ENCODE measurements at places on chromosomes 2 and 18. TPM values are rescaled to one million over a fixed set of nuclear protein-coding genes. Genes with fewer than 3 reads are reported as not detected.

- no peak for DNase-seq
Measured at GRCh38 chr2:109722026-109722425, 72.1 kb upstream of the RGPD5 start.

DNA sequence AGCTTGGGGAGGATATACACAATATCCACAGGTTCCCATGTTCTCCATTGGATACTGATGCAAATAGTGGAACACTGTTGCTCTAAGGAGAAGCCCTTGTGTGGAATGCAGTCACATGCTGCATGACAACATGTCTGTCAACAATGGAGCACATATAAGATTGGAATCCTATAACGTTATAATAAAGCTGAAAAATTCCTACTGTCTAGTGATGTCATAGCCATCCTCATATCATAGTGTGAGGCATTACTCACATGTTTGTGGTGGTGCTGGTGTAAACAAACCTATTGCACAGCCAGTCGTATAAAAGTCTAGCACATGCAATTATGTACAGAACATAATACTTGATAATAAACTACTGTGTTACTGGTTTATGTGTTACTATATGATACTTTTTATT is 394.7 kb downstream of the FBXO15 start:
- DNase-seq, result no peak

GRCh38 chr18:48990481-48991318 is 39.9 kb upstream of the SMAD7 start:
- no peak for DNase-seq

- no peak for DNase-seq
Measured at GRCh38 chr2:38065502-38066135, 10.3 kb downstream of the CYP1B1 start.

DNA sequence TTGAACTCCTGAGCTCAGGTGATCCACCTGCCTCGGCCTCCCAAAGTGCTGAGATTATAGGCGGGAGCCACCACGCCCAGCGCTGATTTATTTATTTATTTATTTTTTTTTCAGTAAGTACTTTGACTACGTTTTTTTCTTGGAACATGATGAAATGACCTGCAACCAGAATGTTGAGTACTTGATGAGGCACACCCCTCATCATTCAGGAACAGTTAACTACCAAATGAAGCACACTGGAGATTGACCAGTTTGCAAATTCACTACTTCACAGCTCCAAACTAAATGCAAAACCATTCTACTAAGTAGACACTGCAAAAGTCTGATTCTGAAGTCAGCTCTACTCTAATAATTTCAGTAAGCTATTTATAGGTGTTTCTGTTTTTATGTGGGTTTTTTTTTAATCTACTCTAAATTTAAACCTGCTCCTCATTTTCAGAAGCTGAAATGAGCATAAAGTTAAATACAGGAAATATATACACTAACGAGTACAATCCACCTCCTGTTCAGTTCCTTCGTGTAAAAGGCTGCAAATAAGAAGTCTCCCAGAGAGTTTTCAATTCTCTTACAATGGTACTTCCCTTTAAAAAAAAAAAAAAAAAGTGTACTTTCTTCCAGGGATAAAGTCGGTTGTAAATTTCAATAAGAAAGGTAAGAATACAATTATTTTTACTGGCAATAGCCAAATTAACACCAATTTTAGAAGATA is 1.4 kb downstream of the GFPT1 start:
- no peak for DNase-seq

- DNase-seq, result no peak
Measured at GRCh38 chr2:155218292-155218924, 519.9 kb downstream of the KCNJ3 start.

DNA sequence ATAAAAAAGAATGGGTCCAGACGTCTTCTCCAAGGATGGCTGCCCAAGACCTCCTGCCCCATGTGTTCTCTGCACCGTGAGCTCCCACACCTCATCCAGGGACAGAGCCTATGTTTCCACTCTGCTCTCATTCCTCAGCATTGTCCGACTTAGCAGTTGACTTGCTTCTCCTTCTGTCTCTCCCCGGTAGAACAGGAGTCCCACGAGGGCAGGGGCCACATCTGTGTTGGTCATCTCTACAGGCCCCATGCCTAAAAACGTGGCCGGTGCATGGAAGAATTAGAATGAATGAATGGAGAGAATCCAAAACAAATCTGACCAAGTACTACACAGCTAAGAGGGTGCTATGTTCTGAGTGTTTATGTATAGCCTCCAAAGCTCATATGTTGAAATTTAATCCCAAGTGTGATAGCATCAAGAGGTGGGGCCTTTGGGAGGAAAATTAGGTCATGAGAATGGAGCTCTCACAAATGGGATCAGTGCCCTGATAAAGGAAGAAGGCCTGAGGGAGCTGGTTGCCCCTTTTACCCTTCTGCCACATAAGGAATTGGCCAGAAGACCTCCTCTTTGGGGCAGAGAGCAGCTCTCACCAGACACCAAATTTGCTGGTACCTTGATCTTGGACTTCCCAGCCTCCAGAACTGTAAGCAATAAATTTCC is 55.9 kb downstream of the FAM178B start:
- DNase-seq, result no peak

GRCh38 chr18:72180689-72181088 is 363.5 kb downstream of the CBLN2 start:
- no peak for DNase-seq

GRCh38 chr2:160726046-160726445 is 232.4 kb upstream of the RBMS1 start:
- DNase-seq, result no peak

GRCh38 chr2:75320898-75321598 is 121.7 kb upstream of the TACR1 start:
- DNase-seq, result no peak

DNA sequence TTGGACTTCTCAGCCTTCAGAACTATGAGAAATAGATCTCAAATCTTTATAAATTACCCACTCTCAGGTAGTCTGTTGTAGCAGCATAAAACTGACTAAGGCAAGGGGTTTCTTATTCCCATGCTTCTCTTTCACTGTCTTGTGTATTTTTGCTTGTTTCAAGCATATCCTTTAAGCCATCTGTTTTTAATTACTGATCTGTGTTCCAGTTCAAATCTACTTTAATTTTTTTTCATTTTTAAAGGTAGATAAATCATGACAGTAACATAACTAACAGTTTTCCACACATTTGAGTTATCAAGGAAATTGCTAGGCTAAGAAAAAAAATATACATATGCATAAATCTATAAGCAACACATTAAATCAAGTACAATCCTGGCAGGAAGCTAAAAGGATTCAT is 317.9 kb upstream of the TNP1 start:
- DNase-seq, result no peak

- DNase-seq, result no peak
Measured at GRCh38 chr2:6184532-6185292, 492.5 kb downstream of the SOX11 start.

DNA sequence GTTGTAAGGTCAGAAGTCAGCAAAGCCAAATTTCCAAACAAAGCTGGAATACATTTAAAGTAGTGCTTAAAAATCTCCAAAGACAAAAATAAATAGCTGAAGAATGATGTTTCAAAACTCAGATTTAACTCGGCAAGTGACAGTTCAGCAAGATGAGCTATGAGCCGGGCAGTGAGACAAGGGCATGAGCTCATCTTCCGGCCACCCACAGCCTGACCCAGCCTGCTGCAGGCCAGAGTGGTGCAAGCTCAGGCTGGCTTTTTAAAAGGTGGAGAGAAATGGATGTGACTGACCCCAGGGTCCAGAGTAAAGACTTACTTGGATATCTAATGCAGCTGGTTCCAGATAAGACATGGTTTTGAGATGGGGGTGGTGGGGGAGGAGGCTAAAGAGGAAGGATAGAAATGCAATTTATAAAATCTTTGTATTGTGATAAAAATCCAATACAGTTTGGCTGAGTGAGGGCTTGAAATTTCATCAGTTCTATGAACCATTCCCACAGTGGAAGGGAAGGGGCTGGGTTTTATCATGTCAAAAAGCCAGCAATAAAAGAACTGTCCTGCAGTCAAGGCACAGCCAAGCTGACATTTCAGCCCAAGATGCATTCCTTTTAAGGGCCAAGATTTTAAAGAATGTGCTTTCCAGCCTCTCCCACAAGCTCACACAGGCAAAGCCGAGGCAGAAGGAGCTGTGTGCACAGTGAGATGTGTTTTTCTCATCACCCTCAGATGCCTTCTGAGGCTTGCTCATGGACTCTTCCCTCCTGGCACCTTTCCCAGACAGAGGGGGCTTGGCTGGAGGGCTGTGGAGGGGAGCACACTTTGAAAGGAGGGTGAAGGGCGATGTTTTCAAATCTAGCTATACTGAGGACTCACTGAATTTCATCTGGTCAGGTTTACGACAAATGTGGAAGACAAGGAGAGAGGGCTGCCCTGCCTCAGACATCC is 97.9 kb upstream of the KLHL29 start:
- DNase-seq, result peak; percentile 86

DNA sequence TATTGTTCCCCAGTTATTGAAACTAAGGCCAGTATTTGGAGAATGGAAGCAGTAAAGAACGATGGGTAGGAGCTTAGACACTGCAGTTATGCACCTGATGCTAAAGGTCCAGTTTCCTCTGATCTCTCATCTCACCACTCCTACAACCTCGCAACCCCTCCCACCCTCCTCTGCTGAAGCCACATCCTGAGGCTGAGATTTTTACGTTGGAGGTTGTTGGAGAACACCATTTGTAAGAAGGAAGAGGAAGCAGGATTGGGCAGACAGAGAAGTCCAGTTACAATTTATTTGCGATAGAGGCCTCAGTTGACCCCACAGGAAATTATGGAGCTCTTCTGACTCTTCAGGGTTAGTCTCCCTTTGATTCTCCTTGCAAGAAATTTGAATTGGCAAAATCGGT is 54.3 kb upstream of the NDUFV2 start:
- DNase-seq, result no peak

DNA sequence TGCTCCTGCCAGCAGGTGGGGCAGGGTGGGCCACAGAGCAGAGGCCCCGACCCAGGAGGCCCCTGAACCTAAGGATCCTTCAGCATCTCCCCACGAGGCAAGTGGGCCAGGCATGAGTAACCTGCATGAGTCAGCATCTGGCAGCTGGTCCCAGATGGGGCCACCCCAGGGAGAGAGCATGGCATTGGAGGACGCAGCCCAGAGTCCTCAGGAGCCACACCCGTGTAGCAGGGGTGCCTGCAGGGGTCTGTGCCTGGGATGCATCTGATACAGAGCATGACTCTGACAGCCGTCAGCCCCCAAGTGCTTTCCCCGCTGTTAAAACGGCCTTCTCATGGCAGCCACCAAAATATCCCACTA is 185.6 kb upstream of the SALL3 start:
- peak; percentile 36 for DNase-seq

GRCh38 chr18:69213842-69214241 is 186.8 kb upstream of the DOK6 start:
- DNase-seq, result no peak

GRCh38 chr18:57959278-57959677 is 84.7 kb upstream of the NEDD4L start:
- DNase-seq, result no peak

Gene SERPINB3
- not detected for total RNA-seq

Gene LIMS2
- total RNA-seq, result 357 TPM

Gene PDE1A
- total RNA-seq, result 31.3 TPM

Gene DNAH7
- 0.36 TPM for total RNA-seq

Gene STPG4
- 1.1 TPM for total RNA-seq

Gene SERPINB13
- not detected for total RNA-seq

Gene HK2
- total RNA-seq, result 1.8 TPM

Gene MC5R
- not detected for total RNA-seq
